Suprapubic skin (tissue), 4 donors: ENCODE measurements at places on chromosomes 4 and X. TPM values are rescaled to one million over a fixed set of nuclear protein-coding genes. Genes with fewer than 3 reads are reported as not detected.

The H2BW1 gene
- total RNA-seq, result not detected

The SH3D19 gene
- total RNA-seq, result 148 TPM

DNA sequence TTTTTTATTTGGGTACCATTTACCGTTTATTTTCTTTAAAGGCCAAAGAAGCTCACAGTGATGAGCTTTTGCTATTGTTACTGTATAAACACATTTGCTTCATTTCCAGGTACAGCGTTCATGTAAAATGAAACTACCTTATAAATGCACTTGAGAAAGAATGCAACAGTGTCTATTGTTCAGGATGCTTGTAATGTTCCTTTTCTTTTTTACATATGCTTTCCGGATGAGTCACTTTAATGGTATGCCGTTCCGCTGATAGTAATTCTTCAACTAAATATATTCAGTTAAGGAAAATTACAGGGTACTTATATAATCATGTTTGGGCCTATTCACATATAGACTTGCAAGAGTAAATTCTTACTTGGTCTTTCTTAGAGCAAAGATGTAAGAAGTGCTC, 354.9 kb downstream of the RPA4 start:
- no peaks in the 10 kb centered on the region for H3K36me3 ChIP-seq
- no peaks in the 10 kb centered on the region for H3K4me1 ChIP-seq
- no peaks in the 10 kb centered on the region for H3K27me3 ChIP-seq
- H3K27ac ChIP-seq, result no peak overlapping the region
- no peak for DNase-seq

The LAMTOR3 gene
- total RNA-seq, result 34.4 TPM

The SMIM10L2A gene
- total RNA-seq, result 5.0 TPM

GRCh38 chrX:150200820-150201287, 162.3 kb upstream of the MAMLD1 start:
- H3K27ac ChIP-seq, result no peak overlapping the region
- H3K36me3 ChIP-seq, result no peaks in the 10 kb centered on the region
- H3K4me1 ChIP-seq, result peaks cover 3% of the 10 kb centered on the region
- H3K4me3 ChIP-seq, result no peak overlapping the region
- DNase-seq, result peak; percentile 83
- no peaks in the 10 kb centered on the region for H3K27me3 ChIP-seq

DNA sequence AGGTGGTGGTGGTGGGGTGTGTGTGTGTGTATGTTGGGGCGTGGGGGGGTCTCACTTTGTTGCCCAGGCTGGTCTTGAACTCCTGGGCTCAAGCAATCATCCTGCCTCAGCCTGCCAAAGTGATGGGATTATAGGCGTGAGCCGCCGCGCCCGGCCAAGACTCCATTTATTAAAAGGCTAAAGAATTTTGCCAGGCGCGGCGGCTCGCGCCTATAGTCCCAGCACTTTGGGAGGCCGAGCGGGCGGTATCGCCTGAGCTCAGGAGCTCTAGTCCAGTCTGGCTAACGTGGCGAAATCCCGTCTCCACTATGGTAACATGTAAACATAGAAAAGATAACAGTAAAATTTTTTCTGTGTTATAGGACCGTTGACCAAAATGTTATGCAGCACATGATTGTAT, 3.7 kb upstream of the UBA1 start:
- peaks cover 19% of the 10 kb centered on the region for H3K36me3 ChIP-seq
- H3K27ac ChIP-seq, result no peak overlapping the region
- H3K4me3 ChIP-seq, result no peak overlapping the region
- H3K27me3 ChIP-seq, result no peaks in the 10 kb centered on the region

DNA sequence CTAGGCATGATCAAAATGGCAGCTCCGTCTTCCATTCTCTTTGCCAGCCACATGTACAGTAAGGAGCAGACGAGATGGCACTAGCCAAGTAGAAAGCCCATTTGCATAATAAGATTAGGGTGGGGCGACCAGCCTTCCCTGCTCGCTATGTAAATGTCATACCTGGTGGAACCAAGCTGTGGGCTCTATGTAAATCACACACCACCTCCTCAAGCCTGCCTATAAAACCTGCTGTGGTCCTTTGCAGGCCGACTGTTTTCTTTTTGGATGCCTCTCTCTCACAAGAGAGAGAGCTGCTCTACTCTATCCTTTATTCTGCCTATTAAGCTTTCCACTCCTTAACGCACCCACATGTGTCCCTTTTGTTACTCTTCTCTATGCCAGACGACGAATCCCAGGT, 1472.7 kb downstream of the ARAP2 start:
- no peak overlapping the region for H3K27ac ChIP-seq
- H3K36me3 ChIP-seq, result no peaks in the 10 kb centered on the region
- no peak overlapping the region for H3K4me3 ChIP-seq
- H3K4me1 ChIP-seq, result no peaks in the 10 kb centered on the region
- no peaks in the 10 kb centered on the region for H3K27me3 ChIP-seq
- no peak for DNase-seq

GRCh38 chrX:85379174-85379907, at the start of gene POF1B:
POF1B (minus strand) TSS chrX:85379665; CDS start chrX:85379454, 211 bp downstream.
- peak within 1 kb of the TSS; percentile 40 for H3K4me3 ChIP-seq
- no peaks in the 10 kb centered on the region for H3K36me3 ChIP-seq
- H3K27me3 ChIP-seq, result no peaks in the 10 kb centered on the region
- no peaks in the 10 kb centered on the region for H3K4me1 ChIP-seq
- no peak for DNase-seq

DNA sequence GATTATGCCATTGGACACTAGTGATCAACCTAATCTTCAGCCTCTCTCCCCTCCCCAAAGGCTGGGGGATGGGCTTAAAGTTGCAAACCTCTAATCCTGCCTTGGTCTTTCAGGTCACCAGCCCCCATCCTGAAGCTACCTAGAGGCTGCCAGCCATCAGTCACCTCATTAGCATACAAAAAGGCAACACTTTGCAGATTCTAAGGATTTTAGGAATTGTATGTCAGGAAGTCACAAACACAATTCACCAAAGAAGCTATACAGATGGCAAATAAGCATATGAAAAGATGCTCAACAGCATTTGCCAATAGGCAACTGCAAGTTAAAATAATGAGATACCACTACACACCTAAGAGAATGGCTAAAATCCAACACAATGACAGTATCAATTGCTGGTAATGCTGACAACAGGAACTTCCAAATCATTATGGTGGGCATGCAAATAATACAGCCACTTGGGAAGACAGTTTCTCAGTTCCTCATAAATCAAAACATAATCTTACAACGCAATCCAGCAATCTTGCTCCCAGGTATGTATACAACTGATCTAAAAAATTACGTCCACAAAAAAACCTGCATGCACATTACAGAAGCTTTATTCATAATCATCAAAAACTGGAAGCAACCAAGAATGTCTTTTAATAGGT, 9.0 kb upstream of the PIM2 start:
- H3K36me3 ChIP-seq, result peaks cover 31% of the 10 kb centered on the region
- no peak overlapping the region for H3K27ac ChIP-seq
- H3K27me3 ChIP-seq, result no peaks in the 10 kb centered on the region

DNA sequence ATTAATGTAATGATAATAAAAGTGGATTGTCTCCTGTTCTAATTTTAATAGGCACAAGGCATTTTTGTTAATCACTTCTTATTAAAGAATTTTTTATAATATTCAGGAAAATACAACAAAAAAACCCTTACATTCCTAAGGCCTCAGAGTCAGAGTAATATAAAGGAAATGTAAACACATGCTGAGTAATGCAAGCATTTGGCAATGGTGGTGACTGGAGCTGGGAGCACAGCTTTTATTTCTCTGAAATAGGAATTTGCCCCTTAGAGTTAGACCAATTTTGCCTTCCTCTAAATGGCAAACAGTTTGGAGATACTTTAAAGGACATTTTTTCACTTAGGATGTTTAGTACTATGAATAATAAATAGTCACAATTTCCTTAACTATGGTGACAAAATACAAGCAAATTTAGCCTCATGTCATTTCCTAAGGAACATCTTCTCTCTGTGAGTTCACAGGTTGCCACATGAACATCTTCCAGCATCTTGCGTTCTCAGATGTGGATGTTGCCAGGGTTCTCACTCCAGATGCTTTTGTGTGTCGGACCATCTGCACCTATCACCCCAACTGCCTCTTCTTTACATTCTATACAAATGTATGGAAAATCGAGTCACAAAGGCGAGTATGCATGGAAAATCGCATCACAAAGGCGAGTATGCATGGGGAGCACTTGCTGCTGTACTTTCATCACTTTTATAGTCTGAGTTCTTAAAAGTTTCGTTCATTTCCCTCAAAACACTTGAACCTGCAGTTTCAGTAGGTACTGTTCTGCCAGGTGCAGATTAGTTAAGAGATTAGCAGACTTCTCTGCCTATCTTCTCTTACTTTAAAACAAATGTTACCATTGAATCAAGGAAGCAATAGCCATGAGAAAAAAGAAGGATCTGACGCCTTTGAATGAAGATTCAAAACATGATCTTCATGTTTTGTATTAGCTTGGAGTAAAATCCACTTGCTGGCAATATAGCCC, 15.9 kb upstream of the F11 start:
- no peak overlapping the region for H3K27ac ChIP-seq
- no peak overlapping the region for H3K4me3 ChIP-seq
- H3K27me3 ChIP-seq, result no peaks in the 10 kb centered on the region

GRCh38 chr4:16195209-16195608, 31.1 kb downstream of the TAPT1 start:
- peaks cover 24% of the 10 kb centered on the region for H3K4me1 ChIP-seq
- peaks cover 12% of the 10 kb centered on the region for H3K36me3 ChIP-seq
- no peak overlapping the region for H3K27ac ChIP-seq
- no peak overlapping the region for H3K4me3 ChIP-seq
- DNase-seq, result no peak
- H3K27me3 ChIP-seq, result no peaks in the 10 kb centered on the region

GRCh38 chr4:77036206-77036605, 39.6 kb downstream of the CCNI start:
- H3K27me3 ChIP-seq, result no peaks in the 10 kb centered on the region
- H3K36me3 ChIP-seq, result peaks cover 32% of the 10 kb centered on the region
- peaks cover 5% of the 10 kb centered on the region for H3K4me1 ChIP-seq
- no peak for DNase-seq
- H3K27ac ChIP-seq, result peak overlapping the region; percentile 32

DNA sequence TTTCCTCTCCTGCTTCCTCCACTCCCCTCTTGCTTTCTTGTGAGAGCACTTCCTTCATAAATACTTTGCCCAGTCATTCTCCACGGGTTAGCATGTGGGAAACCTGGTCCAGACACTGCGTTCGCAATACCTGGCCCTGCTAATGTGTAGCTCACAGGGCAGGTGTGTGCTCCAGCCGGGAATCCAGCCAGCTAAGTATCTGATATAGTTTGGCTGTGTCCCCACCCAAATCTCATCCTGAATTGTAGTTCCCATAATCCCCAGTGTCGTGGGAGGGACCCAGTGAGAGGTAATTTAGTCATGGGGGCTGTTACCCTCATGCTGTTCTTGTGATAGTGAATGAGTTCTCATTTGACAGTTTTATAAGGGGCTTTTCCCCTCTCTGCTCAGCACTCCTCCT, 32.2 kb upstream of the STX18 start:
- H3K36me3 ChIP-seq, result peaks cover 6% of the 10 kb centered on the region
- H3K27me3 ChIP-seq, result no peaks in the 10 kb centered on the region
- no peak for DNase-seq
- H3K27ac ChIP-seq, result no peak overlapping the region
- no peak overlapping the region for H3K4me3 ChIP-seq

- H3K4me1 ChIP-seq, result no peaks in the 10 kb centered on the region
- DNase-seq, result no peak
- no peak overlapping the region for H3K27ac ChIP-seq
- H3K4me3 ChIP-seq, result no peak overlapping the region
These were observed 16.2 kb downstream of the JAKMIP1 start for GRCh38 chr4:6184169-6184568.

DNA sequence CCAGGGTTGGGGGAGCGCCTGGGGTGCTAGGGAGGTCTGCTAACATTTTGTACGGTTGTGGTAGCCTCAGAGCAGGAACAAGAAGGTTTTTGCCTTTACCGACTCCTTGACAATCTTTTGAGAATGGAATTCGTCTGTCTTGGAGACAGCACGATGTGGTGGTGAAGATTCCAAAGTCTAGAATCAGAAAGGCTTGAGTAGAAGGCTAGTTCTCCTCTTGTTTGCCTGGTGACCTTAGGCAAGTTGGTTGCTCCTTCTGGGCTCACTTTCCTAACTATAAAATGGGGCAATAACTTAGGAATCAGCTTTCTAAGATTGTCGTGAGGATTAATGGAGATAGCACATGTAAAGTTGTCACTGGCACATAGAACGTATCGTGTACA, 741 bp downstream of the FAM47E start:
- H3K4me1 ChIP-seq, result peaks cover 16% of the 10 kb centered on the region
- no peaks in the 10 kb centered on the region for H3K36me3 ChIP-seq
- DNase-seq, result no peak
- H3K27ac ChIP-seq, result no peak overlapping the region

The TBC1D8B gene
- total RNA-seq, result 2.3 TPM

GRCh38 chr4:1695913-1696312, 11.8 kb upstream of the FAM53A start:
- H3K4me1 ChIP-seq, result peaks cover 4% of the 10 kb centered on the region
- H3K4me3 ChIP-seq, result no peak overlapping the region
- H3K36me3 ChIP-seq, result peaks cover 80% of the 10 kb centered on the region
- no peak overlapping the region for H3K27ac ChIP-seq
- H3K27me3 ChIP-seq, result no peaks in the 10 kb centered on the region

GRCh38 chrX:120309873-120310705, 1.2 kb downstream of the TMEM255A start:
- no peaks in the 10 kb centered on the region for H3K36me3 ChIP-seq
- peak overlapping the region; percentile 50 for H3K4me3 ChIP-seq
- H3K4me1 ChIP-seq, result peaks cover 18% of the 10 kb centered on the region
- no peak for DNase-seq

- DNase-seq, result no peak
- H3K27me3 ChIP-seq, result no peaks in the 10 kb centered on the region
- no peaks in the 10 kb centered on the region for H3K36me3 ChIP-seq
- no peak overlapping the region for H3K27ac ChIP-seq
These were observed 32.9 kb upstream of the DKK2 start for GRCh38 chr4:107069049-107069448.

- no peaks in the 10 kb centered on the region for H3K36me3 ChIP-seq
- no peaks in the 10 kb centered on the region for H3K4me1 ChIP-seq
- no peaks in the 10 kb centered on the region for H3K27me3 ChIP-seq
- H3K4me3 ChIP-seq, result no peak overlapping the region
- no peak for DNase-seq
- no peak overlapping the region for H3K27ac ChIP-seq
These were observed 16.4 kb downstream of the GPR143 start for GRCh38 chrX:9749146-9749692.
